Regular cardiac myocyte (primary cell): ENCODE measurements at places on chromosomes 11 and 22. TPM values are rescaled to one million over a fixed set of nuclear protein-coding genes. Genes with fewer than 3 reads are reported as not detected.

The IL17REL gene
- total RNA-seq: not detected in 2 replicates

The OR8A1 gene
- not detected in 2 replicates for total RNA-seq

The KAT5 gene
- 33.5 and 36.6 TPM in 2 replicates for total RNA-seq

The IGSF22 gene
- under 0.01 TPM in 2 replicates for total RNA-seq

The DGAT2 gene
- 1.7 and 11.8 TPM in 2 replicates for total RNA-seq

The NAALADL1 gene
- total RNA-seq: 16.9 and 21.4 TPM in 2 replicates
